ENCODE measurements at places on chromosomes 12 and 14.
A peak's percentile ranks its signal among the peaks of the same experiment; 100 is the strongest.

DNA sequence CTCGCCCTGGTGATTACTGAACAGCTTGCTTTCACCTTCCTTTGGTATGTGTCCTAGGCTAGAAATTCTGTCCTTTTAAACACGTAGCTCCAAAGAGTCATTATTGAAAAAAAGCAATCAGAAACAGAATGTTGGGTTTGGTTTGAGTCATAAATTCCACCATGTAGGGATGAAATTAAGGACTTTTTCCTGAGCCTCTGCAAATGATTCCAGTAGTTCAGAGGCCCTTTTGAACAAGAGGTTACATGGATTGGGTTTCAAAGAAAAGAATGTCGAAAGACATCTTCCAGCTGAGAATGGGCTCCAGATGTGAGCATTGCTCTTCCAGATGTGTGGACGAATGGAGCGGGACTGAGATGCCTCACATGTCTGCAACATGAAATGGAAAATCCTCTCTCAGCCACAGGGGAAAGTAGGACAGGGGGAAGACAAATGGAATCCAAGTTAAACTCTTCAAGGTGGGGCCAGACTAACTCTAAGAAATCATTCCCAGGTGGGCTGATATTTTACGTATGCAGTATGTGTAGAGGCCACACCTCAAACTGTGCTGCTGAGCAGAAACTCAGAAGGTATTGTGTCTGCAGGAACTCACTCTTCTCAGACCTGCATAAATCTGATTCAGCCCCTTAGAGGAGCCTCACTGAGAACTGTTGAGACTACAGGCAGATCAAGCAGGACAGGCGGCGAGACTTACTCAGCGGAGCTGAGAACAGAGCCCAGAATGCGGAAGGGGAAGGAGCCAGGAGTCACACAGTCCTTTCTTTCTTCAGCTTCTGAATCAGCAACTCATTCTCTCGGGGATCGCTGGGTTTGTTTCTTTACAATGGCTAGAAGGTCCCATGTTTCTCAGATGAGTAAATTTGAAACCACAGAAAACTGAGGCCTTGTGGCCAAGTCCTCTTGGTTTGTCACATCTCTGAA, 23.3 kb upstream of the EMP1 start:
- DNase-seq, result peak; percentile 85

DNA sequence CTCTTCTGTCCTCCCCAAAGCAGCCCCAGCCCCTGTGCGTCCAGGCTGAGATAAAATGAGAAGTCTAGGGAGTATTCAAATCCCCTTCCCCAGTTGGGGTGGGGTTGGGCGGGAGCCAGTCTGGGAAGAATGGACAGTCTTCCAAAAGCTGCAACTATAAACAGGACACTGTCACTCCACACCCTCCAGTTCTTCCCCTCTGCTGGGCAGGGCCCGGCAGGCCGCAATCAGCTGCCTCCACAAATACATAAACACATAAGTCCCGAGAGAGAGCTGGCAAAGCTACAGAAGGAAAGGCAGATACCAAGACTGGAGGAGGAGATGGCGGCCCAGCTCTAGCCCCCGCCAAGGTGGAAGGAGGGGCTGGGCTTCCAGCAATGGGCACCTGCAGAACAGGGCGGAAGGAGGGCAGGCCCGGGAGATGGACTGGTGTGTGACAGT, 12.7 kb downstream of the LTBP2 start:
- DNase-seq, result peak; percentile 83

DNA sequence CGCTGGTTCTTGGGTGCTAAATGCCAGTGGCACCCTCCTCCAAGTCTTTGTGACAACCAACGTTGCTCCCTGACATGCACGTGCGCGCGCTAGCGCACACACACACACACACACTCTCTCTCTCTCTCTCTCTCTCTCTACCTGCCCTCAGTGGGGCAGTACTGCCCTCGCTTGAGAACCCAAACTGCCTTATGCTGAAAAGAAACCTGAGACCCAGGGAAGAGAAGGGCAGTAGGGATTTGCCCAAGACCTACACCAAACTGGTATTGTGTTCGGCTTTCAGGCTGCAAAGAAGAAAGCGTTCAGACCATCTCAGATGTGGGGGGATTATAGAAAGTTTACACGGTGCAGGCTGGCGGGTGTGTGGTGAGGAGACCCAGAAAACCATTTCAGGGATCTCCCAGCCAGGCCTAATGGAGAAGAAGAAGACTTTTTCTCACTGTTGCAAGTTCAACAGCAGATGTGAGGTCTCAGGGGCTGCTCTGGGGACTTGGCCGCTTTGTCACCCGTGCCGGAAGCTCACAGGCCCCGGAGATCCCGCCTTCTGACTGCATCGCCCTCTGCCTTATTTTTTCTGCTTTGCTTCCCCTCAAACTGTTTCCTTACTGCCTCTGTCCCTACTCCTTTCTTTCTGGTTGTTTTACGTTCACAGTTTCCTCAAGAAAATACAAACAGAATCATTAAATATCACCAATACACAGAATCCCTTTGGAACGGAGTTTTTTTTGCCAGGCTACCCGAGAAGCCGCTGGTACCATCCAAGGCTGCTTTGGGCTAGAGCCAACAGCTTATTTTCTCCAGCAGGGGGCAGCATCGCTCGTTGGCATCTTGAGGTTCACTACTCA, 82.4 kb downstream of the PPM1A start:
- peak; percentile 46 for DNase-seq

- DNase-seq, result no peak
These were observed 111.3 kb downstream of the DYRK2 start for GRCh38 chr12:67759829-67760228.

- DNase-seq, result no peak
These were observed 8.7 kb downstream of the ANKRD13A start for GRCh38 chr12:110007881-110008280.

DNA sequence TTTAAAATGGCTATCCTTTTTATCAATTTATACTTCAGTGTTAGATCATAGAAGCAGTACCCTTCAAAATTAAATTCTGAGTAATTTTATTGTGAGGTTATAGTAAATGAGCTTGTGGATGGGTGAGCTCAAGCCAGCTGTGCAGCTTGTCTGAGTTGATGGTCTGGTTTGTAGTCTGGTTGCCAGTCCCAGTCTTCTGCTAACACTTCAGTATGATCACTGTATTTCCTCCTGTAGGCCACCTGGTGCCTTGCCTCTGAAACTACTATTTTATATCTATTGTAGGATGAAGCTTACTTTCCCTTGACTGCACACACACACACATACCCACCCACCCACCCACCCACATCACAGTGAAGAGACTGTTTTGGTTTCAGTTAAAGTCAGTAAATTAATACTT, 496.4 kb downstream of the PCNX1 start:
- DNase-seq, result no peak

GRCh38 chr12:82765971-82766705, 79.4 kb downstream of the TMTC2 start:
- DNase-seq, result no peak

DNA sequence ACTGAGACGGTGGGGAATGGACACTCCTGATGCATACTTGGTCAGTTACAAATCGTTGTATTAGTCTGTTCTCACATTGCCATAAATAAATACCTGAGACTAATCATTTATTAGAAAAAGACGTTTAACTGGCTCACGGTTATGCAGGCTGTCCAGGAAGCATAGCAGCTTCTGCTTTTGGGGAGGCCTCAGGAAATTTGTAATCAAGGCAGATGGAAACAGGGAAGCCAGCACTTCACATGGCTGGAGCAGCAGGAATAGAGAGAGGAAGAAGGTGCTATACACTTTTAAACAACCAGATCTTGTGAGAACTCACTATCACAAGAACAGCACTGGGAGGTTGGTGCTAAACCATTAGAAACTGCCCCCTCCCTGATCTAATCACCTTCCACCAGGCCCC, 418.2 kb downstream of the FLRT2 start:
- DNase-seq, result no peak

GRCh38 chr12:22201101-22201500, 133.4 kb downstream of the ST8SIA1 start:
- no peak for DNase-seq

- no peak for DNase-seq
These were observed 198.1 kb downstream of the STXBP6 start for GRCh38 chr14:24851837-24852236.

DNA sequence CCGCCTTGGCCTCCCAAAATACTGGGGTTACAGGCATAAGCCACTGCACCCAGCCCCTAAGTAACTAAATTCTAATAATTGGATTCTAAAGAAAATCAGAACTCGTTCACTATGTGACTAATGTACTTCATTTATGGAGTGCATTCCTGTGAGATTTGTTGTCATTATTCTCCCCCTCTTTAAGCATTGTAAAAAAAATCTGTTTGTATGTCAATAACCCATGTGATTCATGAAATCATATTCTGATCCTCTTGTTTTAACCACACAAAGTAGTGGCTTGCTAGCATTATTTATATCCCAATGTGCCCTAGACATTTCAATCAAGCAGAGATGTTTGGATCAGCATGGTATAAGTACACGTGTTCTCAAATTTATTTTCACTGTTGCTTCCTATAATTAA, 78.2 kb upstream of the OSBPL8 start:
- no peak for DNase-seq

GRCh38 chr12:13368431-13368830, 171.9 kb downstream of the EMP1 start:
- DNase-seq, result no peak

DNA sequence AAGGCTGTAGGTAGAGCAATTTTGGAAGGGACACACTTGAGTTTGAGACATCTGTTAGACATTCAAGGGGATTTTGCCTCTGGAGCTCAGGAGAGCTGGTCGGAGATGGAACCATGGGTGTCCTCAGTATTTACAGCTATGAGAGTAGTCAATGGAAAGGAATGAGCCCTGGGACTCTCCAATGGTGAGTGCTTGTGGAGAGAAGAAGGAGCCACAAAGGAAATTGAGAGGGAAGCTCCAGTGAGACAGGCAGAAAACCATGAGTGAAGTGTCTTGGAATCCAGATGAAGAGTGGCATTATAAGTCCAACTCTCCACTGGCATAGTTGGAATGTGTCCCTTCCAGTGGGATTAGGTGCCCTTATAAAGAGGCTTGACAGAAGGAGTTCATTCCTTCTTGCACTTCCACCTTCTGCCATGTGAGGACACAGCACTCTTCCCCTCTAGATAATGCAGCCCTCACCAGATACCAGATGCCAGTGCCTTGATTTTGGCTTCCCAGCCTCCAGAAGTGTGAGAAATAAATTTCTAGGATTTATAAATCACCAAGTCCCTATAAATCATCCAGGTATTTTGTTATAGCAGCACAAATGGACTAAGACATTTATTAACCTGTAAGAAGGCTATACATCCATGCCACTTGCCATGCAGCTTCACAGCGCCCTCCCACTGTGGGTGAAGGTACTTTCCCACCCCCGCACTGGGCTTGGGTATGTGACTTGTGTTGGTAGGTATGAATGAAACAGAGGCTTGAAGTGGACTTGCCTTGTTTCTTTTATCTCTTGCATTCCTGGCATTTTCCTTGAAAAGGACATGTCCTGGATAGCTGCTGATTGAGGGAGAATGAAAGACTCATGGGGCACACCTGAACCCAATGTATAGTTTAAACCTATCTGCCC, 27.3 kb downstream of the LLPH start:
- DNase-seq, result no peak

DNA sequence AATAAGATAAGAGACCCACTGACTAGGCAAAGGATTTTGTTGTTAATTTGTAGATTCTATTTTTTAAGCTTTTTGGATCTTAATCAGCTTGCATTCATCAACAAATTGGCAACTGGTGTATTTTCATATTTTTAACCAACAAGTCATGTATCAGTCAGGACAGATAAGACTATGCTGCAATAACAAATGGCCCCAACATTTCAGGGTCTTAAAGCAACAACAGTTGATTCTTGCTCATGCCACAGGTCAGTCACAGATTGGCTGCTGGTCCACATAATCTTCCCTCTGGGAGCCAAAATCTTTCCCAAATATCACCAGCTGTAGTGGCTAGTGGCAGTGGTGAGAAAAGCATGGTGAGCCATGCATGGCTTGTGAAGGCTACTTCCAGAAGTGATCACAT, 21.9 kb upstream of the SERPINA12 start:
- DNase-seq, result no peak

DNA sequence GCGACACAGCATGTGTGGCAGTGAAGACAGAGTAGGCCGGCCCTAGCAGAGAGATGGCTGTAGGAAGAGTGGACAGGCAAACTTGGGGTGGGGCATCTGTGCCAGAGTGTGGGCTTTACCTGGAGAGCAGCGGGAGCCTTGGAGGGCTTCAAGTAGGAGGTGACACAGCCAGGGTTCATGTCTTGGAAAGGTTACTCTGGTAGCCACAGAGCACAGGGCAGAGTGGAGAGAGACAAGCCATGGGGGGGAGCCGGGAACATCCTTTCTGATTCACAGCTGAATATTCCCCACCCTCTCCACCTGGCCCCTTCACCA, 53.5 kb upstream of the DIO3 start:
- peak; percentile 17 for DNase-seq

GRCh38 chr12:50842637-50843493, at the start of gene TMPRSS12:
TMPRSS12 (plus strand) TSS chr12:50842926; CDS start chr12:50842965, 39 bp downstream.
- DNase-seq, result no peak

GRCh38 chr12:78118486-78118885, 287.8 kb downstream of the NAV3 start:
- no peak for DNase-seq

GRCh38 chr12:118455327-118455726, 79.0 kb downstream of the SUDS3 start:
- no peak for DNase-seq

GRCh38 chr12:108093209-108093608, 35.9 kb upstream of the WSCD2 start:
- no peak for DNase-seq

DNA sequence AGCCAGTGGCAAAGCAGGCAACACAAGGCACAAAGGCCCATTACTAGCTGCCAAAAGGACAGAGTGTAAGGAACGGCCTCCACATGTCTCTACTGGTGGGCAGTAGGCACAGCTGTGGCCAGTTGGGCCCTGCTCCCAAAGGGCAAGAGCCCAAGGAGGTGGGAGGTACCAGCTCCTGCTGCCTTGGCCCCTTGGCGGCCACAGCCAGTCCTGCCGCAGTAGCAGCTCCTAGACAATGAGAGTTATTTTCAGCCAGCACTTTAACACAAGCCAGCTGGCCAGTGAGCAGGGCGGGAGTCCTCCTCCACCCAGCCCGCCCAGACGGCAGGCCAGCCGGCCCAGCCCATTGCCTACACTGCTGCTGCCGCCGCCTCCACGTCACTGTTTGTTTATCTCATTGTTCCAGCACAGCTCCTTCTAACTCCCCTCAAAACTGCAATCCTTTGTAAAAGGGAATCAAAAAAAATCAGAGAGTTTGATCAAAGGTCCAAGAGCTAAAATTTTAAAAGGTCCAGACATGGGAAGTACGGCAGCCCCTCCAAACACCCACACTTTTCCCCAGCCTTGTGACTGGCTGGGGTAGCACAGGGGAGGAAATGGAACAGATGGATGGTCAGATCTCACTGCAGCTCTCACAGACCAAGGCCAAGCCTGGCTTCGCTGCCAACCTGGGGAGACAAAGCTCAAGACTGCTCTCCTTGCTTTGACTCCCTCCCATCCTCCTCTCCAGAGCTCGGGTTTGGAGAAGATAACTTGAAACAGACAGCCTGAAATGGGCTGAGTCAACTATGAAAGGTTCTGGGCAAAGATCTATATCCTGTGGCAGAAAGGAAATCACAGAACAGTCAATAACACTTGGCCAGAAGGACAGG, 33.5 kb downstream of the FMNL3 start:
- peak; percentile 97 for DNase-seq
